ENCODE measurements at places on chromosomes 5 and 9.

GRCh38 chr5:145629047-145629446, 206.1 kb downstream of the PRELID2 start:
- no peak for DNase-seq

GRCh38 chr9:134215699-134216448, 51.5 kb upstream of the RNU6ATAC start:
- peak; percentile 43 for DNase-seq

- DNase-seq: no peak
Measured at GRCh38 chr5:58113172-58113571, 346.7 kb downstream of the PLK2 start.

DNA sequence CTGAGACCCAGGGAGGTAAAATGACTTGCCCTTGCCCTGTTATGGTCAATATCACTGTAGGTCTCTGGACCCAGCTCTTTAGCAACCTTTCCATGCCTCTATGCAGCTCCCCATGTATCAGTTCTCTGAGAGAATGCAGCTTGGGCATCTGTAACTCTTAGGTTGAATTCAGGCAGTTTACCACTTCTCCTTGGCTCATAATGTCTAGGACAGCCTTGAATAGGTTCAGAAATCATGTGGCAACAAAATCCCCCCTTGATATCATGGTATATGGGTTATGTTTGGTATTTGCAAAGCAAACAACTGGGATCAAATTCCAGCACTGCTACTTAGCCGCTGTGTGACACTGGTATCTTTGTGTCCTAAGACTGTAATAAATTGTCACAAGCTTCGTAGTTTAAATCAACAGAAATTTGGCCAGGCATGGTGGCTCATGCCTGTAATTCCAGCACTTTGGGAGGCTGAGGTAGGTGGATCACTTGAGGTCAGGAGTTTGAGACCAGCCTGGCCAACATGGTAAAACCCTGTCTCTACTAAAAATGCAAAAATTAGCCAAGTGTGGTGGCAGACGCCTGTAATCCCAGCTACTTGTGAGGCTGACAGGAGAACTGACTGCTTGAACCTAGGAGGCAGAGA, 10.7 kb upstream of the SUB1 start:
- no peak for DNase-seq

DNA sequence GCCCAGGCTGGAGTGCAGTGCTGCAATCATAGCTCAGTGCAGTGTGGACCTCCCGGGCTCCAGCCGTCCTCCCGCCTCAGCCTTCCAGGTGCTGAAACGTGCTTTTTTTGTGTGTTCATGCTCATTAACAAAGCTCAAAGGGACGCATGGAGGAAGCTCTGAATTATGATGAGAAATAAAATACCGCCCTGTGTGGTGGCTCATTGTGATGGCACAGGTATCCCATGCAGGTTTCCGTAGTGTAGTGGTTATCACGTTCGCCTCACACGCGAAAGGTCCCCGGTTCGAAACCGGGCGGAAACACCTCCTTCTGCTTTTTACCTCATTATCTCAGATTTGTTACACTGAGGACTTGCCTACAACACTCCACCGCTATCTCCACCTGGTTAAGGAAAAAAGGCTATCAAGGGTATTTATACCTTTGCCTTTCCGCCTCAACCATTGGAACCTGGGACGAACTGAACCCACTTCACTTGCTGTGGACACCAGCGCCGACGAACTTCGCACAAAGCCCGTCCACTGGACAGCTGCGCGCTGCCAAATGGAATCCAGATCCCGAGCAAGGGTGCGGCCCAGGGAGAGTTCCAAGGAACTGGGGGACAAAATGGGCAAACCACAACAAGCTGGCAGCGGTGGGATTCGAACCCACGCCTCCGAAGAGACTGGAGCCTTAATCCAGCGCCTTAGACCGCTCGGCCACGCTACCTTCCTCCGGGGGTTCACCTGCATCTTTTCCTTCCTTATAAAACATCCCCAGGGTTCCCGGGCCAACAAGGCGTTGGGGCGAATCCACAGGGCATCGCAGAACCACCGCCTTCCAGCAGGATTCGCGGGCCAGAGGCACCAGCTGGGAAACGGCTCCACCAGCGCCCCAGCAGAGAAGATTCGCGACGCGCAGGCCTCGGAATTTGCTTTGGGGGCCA, 26.3 kb downstream of the OR2V2 start:
- DNase-seq: peak; percentile 37

DNA sequence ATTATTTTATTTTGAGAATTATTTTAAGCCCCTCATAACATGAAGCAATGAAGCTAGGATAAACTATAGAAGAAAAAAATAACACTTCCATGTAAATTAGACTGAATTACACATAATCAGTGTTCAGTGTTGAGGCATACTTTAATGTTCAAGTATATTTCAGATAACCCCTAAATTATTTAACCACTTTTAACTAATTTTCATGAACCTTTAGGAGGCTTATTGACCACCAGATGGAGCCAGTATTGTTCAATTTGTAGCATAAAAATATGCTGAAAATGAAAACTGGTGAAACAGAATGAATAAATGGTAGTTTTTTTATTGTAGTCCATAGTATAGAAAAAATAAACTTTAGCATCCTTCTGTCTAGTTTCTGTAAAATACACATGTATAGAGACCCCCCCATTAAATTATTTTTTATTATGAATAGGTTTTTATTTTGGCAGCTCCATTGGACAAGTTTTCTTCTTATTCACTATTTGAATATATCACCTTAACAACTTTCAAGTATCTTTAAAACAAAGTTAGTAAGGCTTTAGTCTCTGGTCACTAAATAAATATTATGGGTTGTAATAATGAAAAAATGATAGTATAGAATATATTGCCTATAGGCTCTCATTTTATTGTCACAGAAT, 190.1 kb downstream of the CWC27 start:
- DNase-seq: peak; percentile 61
